Stimulated activated CD8-positive, alpha-beta memory T cell treated with anti-CD3 and anti-CD28 coated beads, Interleukin-4, amount 100 ng/mL, for 1 hour (primary cell): ENCODE measurements at places on chromosomes 2 and 18.

DNA sequence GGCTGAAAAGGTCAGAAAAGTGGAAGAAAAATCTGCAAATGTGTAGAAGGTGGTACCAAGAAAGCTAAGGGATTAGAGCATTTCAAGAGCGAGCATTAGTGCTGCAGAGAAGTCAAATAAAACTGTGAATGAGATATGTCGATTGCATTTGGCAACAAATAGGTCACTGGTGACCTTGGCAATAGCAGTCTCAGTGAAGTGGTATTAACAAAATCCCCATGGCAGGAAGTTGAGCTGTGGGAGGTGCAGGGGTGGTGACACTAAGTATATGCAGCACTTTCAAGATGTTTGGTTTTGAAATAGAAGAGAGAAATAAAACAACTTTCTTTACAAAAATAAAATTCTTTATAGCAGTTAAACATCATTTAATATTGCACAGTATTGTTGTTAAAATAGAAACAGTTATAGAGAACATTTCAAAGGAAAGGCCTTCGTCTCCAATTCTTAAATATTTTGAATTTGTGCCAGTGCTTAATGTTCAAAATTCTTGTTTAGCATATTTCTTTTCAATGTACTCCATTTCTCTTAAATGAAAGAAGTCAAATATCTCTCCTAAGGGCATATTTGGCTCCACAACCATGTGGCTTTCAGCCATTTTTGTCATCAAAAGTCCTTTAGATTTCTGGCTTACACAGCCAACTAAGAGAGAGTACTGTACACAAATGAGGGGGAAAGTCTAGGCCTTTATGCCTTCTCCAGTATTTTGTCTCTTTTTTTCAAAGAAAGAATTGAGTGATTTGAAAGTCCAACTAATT is 443.0 kb upstream of the MMADHC start:
- DNase-seq = no peak

- no peak for DNase-seq
These were observed 34.6 kb upstream of the C2orf15 start for GRCh38 chr2:99106913-99107312.

DNA sequence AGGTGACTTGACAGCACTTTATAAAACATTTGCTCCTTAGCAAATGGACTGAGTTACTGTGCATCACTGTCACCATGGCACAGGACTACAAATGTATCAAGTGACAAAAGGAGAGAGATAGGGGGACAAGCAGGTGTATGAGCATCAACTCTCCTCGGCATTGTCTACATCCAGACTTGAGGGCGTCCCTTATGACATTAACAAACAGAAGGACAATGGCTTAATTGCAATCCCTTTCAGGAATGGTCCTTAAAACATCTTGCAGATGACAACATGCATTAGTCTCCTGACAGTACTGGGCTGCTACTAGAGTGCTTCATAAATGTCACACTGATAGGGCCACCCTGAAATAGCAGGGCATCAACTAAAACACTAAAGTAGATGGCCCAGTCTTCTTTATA is 198.8 kb downstream of the PDE1A start:
- DNase-seq = no peak

DNA sequence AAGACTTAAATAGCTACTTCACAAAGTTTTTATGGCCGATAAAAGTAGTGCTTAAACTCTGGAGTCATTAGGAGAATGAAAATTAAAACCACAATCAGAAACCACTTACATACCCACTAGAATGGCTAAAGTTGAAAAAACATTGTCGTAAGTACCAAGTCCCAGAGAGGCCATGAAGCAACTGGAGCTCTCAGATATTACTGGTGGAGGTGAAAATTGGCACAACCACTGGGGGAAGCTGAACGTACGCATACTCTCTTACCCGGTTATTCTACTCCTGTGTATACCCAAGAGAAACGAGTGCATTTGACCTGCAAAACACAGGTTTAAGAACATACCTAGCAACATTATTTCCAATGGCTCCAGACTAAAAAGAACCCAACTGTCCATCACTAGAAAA is 76.5 kb upstream of the TMEM247 start:
- DNase-seq = no peak

DNA sequence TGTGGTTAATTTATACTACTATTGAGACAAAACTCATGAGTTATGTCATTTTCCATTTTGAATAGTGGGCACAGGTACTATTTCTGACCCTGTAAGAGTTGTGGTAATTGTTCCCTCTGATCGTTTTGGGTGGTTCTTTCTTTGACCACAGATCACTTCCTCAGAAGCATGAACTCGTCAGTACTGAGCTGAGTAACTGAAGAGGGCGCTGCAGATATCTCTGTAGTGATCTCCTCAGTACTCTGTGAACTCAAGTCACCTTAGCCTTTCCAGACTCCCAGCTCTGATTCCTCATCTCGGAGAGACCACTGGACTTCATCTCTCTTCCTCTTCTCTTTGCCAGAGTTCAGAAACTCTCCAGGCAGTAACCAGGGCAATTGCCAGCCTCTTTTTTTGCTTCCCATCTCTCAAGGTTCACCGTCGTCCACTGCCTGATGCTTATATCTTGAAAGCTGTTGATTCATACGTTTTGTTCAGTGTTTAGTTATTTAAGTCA is 9.4 kb upstream of the IL1RL1 start:
- peak; percentile 13 for DNase-seq

- DNase-seq = no peak
These were observed 48.0 kb upstream of the ANXA4 start for GRCh38 chr2:69693775-69694450.

GRCh38 chr2:11602563-11603204 is 67.3 kb downstream of the NTSR2 start:
- no peak for DNase-seq

- DNase-seq = no peak
These were observed 492.3 kb downstream of the NYAP2 start for GRCh38 chr2:225891771-225892170.

- no peak for DNase-seq
These were observed 156.0 kb downstream of the SEPTIN10 start for GRCh38 chr2:109457794-109458193.

DNA sequence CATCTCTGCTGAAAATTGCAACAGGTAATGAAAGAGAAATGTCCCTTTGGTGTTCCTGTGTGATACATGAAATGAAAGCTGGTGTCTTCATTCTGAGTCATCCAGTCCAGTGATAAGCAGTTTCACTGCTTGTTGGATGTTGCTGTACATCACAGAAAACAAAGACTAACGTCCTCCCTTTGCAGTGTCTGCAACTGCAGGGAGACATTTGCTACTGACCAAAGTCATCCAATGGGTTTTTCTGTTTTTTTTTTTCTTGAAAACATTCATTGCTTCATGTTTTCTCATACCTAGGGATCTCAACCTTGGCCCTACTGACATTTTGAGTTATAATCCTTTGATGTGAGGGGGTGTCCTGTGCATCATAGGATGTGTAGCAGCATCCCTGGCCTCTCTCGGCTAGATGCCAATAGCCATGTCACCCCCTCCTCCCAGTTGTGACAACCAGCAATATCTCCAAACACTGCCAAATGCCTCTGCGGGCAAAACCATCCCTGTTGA is 63.6 kb upstream of the FZD5 start:
- no peak for DNase-seq

- DNase-seq = no peak
These were observed 79.6 kb downstream of the PDE11A start for GRCh38 chr2:177992992-177993391.

DNA sequence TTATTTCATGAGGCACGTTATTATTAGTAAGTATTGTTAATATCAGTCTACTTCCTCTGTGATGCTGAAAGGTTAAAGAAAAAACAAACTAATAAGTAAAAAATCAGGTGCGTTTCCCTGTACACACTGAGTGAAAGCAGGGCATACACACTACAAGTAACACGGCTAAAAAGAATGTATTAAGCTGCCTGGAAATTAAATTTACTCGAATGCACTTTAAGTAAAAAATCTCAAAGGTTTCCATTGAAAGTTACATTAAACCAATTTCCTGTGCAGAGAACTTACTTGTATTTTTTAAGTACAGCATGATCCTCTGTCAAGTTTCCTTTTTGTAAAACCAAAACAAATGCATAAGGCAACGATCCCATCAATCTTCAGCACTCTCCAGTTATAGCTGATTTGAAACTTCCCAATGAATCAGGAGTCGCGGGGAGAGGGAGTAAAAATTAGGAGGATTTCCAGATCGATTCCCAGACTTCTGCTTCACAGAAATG is 633 bp downstream of the BCL2 start:
- no peak for DNase-seq

DNA sequence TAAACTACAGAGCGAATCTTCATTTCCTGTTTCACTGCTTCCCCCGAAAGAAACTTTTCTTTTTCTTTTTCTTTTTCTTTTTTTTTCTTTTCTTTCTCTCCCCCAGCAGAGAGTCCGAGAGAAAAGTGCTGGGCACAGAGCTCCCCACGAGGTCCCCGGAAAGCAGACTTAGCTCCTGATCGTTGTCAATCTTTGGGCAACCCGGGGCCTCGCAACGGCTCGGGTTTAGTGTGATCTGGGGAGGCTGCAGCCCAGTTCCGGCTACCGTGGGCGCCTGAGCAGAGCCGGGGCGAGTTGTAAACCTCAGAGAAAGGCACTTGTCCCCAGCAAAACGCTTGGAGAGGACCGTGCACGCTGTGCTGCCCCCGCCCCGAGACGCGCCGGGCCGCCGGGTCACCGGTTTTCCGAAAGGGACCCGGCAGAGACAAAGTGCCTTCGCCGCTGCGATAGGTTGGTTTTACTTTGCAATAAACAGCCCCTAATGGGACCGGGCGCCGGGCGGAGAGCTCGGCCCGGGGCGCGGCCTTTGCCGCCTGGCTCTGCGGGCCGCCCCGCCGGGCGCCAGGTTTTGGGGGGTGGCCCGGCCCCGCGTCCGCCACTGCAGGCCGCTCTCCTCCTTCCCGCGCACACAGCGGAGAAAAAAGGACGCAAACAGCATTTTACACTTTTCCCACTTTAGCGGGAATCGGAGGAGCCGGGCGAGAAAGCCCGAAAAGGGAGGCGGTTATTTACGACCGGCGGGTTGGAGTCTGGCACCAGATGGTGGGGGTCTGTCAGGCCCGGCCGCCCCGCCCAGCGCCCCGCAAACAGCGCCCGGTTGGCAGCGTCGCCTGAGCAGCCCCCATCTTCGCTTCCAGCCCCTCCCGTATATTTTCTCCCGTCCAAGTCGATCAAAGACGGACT is 136.0 kb downstream of the INSIG2 start:
- no peak for DNase-seq

GRCh38 chr2:5561006-5561405 is 131.2 kb upstream of the SOX11 start:
- no peak for DNase-seq

- DNase-seq = no peak
These were observed 48.6 kb downstream of the PTGR3 start for GRCh38 chr18:75160364-75160763.

- DNase-seq = no peak
These were observed 508.1 kb downstream of the ADCYAP1 start for GRCh38 chr18:1412655-1413322.

DNA sequence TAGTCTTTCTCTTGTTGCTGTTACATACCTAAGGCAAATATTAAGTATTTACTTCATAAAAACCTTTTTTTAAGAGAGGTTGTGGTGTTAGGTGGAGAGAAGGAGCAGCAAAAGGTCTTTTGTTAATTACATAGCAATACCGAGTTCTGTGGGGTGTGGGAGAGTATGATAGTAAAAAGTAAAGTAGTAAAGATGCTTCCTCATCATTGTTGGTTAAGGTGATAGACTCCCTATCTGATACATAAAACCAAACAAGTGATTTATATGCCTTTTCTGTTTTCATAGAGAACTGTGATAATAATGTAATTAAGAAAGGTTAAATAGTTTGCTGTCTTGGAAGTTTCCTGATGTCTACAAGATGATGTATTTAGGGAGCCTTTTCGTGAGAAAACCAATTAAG is 75.4 kb downstream of the EML4 start:
- no peak for DNase-seq

GRCh38 chr2:132813422-132813821 is 143.4 kb upstream of the LYPD1 start:
- DNase-seq = no peak

DNA sequence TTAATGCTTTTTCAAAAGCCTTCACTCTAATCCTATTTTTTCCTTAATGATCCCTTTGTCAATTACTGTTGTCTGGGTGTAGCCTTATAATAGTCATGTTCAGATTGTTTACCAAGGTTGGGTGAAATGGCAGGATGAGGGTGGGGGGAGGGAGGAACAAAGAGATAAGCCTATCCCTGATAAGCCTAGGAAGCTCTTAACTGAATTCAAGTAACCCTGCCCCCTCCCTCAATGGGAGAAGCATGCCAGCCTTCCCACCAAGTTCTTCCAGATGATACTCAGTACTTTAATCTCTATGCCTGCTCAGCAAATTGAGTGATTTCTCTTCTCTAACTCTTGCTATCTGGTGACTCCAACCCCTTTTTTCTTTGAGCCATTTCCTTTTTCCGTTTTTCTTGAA is 180.3 kb upstream of the ETAA1 start:
- DNase-seq = no peak
